Skin of body (tissue), 3 donors: ENCODE measurements at places on chromosomes 4 and X.

GRCh38 chrX:649166-649565 is 18.6 kb downstream of the SHOX start:
- no peak for DNase-seq

DNA sequence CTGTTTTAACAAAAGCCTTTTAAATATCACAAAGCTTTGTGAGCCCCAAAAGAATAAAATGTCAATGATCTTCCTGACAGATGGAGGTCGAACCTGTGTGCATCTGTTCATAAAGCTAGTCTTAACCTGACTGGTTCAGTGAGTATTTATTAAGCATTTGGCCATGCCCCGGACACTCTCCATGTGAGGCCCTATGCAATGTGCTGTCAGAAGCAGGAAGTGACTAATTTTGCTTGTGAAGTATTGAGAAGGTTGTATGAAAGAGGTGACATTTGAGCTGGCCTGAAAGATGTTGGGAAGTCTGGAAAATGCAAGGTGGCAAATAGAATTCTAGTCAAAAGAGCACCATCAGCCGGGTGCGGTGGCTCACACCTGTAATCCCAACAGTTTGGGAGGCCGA is 171.4 kb downstream of the MSL3 start:
- no peak for DNase-seq

- no peak for DNase-seq
Observed at GRCh38 chrX:4094926-4095325, 381.5 kb upstream of the PRKX start.

DNA sequence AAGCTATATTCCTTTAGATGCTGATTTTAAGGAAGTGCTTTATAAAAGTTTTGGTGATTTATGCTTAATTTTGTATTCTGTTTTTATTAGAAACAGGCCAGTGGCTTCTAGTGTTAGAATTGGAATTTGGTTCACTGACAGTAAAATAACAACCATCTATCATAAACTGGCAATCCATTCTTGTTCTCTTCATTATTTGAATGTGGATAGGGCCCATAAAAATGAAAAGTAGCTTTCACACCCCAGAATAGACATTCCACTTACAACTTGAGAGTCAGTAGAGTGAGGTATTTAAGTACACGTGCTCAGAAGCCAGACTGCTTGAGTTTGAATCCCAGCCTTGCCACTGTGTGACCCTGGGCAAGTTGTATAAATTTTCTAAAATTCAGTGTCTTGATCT is 232.4 kb upstream of the CTSO start:
- no peak for DNase-seq

DNA sequence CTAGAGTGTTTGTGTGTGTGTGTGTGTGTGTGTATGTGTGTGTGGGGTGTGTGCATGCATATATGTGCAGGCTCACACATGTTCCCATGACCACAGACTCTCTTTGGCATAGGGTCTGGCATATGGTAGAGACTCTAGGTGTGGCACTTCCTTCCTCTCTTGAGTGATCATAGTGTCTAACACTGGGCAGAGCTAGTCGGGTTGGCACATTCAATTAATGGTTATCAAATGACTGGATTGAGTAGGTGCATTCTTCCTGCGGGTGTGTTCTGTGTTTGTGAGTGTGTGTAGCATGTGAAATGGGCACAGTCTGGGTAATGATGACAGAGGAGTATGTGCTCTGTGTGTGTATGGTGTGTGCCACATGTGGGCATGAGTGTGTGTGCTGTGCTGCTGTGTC is 106.5 kb downstream of the EFNB1 start:
- DNase-seq: no peak

- DNase-seq: no peak
Observed at GRCh38 chr4:111802191-111802590, 343.1 kb upstream of the FAM241A start.

- DNase-seq: no peak
Observed at GRCh38 chr4:118760092-118760491, 74.9 kb downstream of the METTL14 start.

- no peak for DNase-seq
Observed at GRCh38 chr4:105714071-105714521, 5.5 kb downstream of the GSTCD start.

- no peak for DNase-seq
Observed at GRCh38 chr4:53748328-53748772, 157.1 kb upstream of the LNX1 start.

- no peak for DNase-seq
Observed at GRCh38 chr4:72323227-72323626, 245.8 kb downstream of the ADAMTS3 start.

DNA sequence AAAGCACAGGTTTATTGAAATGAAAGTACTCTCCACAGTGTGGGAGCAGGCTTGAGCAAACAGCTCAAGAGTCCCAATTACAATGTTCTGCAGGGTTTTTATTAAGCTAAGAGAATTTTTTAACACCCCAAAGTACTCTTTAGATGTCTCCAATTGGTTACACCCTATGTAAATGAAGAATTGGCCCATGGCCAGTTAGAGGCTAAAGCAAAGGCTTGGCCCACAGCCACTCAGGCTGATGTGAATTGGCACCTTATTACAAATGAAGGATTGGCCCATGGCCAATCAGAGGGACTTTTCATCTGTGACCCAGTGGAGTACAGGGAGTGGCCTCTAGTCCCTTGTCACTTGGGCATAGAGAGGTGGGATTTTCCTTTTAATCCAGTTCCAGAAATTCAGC is 30.1 kb upstream of the IQCM start:
- DNase-seq: no peak

DNA sequence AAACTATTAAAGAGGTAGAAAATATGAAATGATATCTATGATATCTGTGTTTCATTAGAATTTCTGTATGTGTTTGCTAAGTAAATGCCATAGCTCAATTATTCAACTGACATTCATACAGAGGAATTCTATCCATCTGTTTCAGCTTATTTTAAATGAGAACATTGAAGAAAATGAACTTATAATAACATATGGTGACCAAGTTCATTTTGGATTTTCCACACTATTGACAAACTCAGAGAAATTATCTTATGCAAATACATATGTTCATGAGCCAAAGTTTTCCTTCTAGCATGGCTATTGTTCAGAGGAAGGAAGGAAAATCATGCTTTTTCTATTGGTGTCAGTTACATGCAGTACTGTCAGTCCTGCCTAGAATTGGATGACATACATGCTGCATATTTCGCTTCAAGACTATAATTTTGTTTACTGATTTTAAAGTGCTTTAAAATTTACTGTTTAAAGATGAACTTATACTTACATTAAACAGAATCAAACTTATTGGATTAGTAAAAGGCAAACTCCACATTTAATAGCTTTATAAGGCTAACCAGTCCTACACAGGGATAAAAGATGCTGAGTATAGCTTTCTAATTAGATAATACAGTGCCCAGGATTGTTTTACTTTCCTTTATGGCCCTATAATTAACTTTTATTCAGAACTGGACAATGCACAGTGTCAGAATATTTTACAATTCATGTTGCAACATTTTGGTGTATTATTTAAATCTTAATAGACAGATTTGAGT is 646.2 kb downstream of the TRAM1L1 start:
- DNase-seq: peak; percentile 90

GRCh38 chr4:67158666-67159065 is 386.6 kb downstream of the CENPC start:
- no peak for DNase-seq

DNA sequence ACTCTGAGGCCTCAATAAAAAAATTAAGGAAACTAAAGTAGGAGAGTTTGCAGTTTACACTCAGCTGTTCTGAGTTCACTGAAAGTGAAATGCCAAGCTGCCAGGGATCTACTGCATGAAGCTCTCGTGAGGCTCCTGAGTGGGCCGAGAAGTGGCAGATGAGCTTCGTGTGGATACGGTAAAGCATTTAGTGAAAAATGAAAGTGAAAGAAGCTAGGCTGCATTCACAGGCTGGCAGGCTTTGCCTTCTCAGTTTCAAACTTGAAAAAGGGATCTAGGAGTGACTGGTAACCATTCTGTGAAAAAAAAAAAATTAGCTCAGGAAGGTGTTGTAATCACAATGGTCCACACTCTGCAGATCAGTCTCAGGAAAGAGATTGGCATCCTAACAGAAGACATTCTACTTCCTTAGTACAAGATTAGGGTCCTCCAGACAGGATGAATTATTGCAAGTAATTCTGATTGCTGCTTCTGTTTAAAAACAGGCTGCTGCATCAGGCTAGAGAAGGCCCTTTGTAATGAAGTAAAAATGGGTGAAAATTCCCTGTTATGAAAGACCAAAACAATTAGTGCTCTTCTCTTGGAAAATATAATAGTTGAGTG is 679.9 kb downstream of the RPA4 start:
- peak; percentile 15 for DNase-seq

DNA sequence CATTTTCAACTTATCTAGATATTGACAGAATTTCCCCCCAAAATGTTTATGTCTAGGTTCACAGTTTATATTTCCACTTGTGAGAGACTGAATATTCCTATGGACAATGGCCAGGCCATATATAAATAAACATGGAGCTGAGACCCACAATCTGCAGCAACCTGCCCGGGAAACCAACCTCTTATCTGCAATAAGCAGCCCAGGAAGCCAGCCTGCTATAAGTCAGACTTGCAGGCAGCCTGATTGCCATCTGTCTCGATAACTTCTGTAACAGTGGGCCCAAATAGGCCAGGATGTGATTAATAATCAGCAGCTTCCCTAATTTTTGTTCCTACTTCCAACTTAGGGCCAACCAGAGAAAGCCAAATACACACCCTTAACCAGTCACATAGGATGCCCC is 5.2 kb upstream of the NAP1L5 start:
- DNase-seq: no peak

- no peak for DNase-seq
Observed at GRCh38 chrX:48511560-48511959, 2.8 kb downstream of the PORCN start.

DNA sequence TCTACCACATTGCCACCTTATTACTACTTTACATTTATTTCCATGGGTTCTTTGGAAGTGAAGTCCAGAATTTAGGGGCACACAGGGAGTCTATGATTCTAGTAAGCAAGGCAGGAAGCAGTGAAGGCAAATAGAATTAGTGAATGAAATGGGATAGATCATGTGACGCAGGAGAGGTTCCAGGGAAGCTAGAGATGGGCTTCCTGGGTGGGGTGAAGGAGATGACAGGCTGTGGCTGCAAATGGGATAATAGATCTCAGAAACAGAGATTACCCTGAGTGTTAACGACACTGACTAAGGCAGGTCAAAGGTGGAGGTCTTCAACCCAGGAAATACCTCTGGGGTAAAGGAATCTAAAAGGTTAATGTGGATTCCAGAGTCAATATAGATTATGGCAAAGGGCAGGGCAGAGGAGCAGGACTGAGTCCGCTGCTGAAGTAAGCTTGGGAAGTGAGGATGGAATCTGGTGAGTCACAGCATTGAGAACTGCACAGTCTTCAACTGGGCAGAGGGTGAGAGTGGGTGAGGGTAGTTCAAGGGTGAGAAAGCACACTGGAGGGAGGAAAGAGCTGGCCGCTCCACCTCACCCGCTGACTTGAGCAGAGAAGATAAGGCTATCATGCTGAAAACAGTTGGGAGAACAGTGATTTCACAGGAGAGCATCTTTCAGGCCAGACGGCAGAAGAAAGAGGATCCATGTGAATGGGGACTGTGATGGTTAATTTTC is 70.8 kb downstream of the ANXA3 start:
- DNase-seq: no peak

DNA sequence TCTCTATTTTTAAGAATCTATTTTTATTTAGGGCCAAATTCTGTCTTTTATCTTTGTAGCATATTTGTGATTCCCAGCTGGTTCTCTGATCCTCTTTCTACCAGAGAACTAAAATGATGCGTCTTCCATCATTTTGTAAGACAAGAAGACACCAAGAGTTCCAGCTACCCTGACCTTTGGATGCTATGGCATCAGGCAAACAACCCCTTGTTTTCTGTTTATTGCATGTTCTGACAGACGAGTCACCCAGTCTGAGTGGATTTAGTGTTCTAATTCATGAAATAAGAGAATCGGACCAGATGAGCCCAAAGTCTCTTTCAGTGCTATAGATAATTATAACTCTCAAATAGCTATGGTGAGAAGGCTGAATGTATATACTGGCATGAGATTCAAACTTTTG is 69.7 kb downstream of the ZFYVE28 start:
- DNase-seq: no peak

- DNase-seq: no peak
Observed at GRCh38 chrX:41827886-41828285, 95.5 kb downstream of the CASK start.

GRCh38 chr4:8710946-8711345 is 118.4 kb downstream of the CPZ start:
- no peak for DNase-seq

GRCh38 chrX:24023544-24023943 is 3.4 kb downstream of the KLHL15 start:
- DNase-seq: no peak

DNA sequence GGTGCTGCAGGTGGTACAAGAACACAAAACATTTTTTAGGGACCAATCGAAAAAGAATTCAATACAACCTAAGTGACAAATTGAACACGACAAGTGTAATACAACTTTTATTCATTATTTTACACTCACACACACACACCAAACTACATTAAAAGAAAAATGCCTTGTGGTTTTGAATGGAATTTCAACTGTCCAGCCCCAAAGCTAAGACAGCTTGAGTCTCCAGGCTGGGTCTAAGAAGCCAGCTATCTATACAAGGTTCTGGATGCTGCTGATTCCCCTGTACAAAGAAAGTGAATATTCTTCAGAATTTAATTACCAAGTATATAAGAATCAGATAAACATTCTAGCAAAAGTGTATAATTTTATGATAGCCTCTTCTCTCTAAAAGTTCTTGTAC is 118.2 kb downstream of the PPP3CA start:
- no peak for DNase-seq

GRCh38 chr4:76322236-76322635 is 15.7 kb downstream of the STBD1 start:
- no peak for DNase-seq

- DNase-seq: no peak
Observed at GRCh38 chr4:69876071-69876470, 16.1 kb upstream of the SULT1E1 start.

DNA sequence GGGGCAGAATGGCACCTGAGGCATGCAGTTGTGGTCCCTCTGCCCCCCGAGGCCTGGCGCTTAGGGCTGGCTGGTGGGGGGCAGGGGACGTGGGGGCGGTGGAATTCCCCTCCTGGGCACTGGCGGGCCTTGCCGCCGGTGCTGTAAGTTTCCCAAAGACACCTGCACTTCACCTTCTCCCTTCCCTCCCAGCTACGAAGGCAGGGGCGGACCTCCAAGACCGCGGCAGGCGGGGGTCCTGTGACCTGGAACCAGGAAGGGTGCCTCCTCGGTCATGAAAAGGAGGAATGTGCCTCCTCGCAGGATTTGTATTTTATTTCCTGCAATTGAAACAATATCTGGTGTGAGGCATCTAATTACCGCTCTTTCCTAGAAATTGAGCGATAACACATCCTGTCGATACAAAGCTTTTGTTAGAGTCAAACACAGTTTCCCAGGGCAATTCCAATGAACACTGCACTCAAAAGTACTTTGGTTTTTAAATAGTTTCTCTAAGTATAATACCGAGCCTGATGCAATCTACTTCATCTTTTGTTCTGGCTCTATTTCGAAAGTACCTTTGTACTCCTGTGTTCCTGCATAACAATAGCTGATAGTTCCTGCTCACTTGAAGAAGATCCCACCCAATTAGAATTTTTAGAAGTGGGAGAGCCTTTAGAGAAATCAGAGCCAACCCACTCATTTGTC is 12.3 kb upstream of the ADRA2C start:
- no peak for DNase-seq

- DNase-seq: no peak
Observed at GRCh38 chr4:106287353-106287969, 28.5 kb downstream of the TBCK start.

- DNase-seq: peak; percentile 18
Observed at GRCh38 chr4:140012688-140013486, 141.1 kb downstream of the MAML3 start.

GRCh38 chr4:182574706-182575105 is 331.5 kb downstream of the TENM3 start:
- DNase-seq: no peak
